Forelimb muscle (tissue), 1 donor: ENCODE measurements at places on chromosomes 13 and 19. TPM values are rescaled to one million over a fixed set of nuclear protein-coding genes. Genes with fewer than 3 reads are reported as not detected.

DNA sequence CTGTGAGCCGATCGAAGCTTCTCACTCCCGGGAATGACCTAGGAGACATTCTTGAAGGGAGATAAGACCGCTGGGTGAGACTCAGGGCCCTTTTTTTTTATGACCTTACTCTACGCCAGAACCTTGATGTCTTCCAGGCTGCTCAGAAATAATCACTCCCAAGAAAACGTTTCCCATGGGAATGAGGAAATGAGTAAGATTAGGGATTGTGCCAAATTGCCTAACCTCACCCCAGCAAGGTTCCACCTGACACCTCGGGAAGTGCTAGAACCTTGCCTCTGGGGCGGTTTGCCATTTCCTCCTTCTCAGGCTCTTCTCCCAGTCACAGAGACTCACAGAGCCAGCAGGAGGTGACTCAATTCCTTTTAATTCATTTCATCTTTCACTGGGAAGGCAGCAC, 2.3 kb downstream of the SLC46A3 start:
- no peak for DNase-seq

GRCh38 chr13:90502762-90503161, 844.7 kb upstream of the MIR17HG start:
- DNase-seq: no peak

IRGC gene
- not detected for polyA plus RNA-seq

KBTBD6 gene
- 8.9 TPM for polyA plus RNA-seq

PSPN gene
- polyA plus RNA-seq: 1.1 TPM
